ENCODE measurements at places on chromosomes 16 and 17. TPM values are rescaled to one million over a fixed set of nuclear protein-coding genes. Genes with fewer than 3 reads are reported as not detected.

The TNP2 gene
- total RNA-seq: not detected

The CSH2 gene
- total RNA-seq: not detected

The FLCN gene
- total RNA-seq: 78.2 TPM

The ADAT1 gene
- total RNA-seq: 65.1 TPM

The TMEM114 gene
- total RNA-seq: not detected

The ABCC12 gene
- not detected for total RNA-seq

The CA10 gene
- total RNA-seq: not detected

The PTX4 gene
- total RNA-seq: not detected

The MPP3 gene
- 5.7 TPM for total RNA-seq

The LGALS9 gene
- total RNA-seq: 0.90 TPM

The WFIKKN1 gene
- 0.25 TPM for total RNA-seq

The CLEC16A gene
- total RNA-seq: 16.3 TPM

- DNase-seq: no peak
These were observed 1024.7 kb upstream of the GOT2 start for GRCh38 chr16:59758848-59759247.

DNA sequence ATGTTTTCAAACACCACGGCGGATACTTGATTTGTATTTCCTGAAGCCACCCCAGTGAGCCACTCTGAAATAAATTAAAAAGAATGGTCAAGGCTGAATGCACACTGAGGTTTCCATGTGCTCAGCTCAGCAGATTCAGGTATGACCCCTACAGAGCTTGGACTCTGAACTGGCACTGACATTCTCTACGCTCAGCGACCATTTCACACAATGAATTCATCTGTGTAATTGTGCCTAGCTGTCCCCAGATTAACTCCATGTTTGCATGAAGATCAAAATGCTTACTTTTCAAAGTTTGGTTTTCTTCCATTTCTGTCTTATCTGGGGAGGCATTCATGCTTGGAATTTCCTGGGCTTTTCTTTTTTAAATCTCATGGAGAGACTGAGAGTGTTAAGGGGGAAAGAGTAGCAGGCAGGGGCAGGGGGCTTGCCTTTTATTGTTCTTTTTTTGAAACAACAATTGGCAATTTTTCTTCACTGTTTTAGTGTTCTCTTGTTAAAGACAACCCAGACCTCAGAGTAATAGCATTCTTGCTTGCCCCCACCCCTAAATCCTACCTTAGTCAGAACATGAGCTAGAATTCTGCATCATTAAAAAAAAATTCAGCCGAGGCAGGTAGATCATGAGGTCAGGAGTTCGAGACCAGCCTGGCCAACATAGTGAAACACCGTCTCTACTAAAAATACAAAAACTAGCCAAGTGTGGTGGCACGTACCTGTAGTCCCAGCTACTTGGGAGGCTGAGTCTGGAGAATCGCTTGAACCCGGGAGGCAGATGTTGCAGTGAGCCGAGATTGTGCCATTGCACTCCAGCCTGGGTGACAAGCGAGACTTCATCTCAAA is 85.5 kb upstream of the HNF1B start:
- no peak for DNase-seq

- DNase-seq: no peak
These were observed 78.3 kb downstream of the CBLN1 start for GRCh38 chr16:49203361-49203760.

DNA sequence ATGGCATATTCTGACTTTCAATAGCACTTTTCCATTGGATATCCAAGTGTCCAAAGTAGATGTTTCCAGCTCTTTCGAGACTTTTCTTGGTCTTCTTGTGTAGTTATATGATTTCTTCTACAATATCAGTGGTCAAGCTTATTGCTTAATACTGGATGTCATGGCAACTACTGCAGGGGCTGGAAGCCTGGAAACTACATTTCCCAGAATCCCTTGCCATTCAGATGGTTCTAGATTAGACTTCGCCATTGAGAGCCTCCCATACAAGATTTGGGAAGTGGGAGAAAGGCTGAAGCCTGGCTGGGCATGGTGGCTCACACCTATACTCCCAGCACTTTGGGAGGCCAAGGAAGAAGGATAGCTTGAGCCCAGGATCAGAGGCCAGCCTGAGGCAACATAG is 153.6 kb downstream of the C16orf95 start:
- no peak for DNase-seq

- DNase-seq: no peak
These were observed 520.8 kb downstream of the HAPSTR1 start for GRCh38 chr16:9612267-9612666.

- no peak for DNase-seq
These were observed 8.4 kb downstream of the UBALD2 start for GRCh38 chr17:76273445-76274111.

- DNase-seq: peak; percentile 74
These were observed 15.4 kb upstream of the TMEM92 start for GRCh38 chr17:50258647-50259476.

DNA sequence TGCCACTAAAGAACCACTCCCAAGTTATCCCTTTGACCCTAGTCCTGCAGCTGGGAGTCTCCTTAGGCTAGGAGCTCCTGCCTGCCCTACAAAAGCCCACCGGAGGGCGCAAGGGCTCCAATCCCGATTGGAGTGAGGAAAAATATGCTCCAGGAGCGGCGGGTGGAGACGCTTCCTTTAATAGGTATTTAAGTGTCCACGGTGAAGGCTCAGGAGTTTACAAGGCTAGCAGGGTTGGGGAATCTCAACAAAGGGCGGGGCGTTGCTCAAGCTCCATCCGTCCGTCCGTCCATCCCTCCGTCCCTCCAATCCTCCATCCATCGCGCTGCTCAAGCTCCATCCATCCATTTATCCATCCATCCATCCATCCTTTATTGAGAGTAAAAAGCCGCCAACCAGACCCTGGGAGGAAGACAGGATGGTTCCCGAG is 556 bp upstream of the SPNS1 start:
- DNase-seq: peak; percentile 74

DNA sequence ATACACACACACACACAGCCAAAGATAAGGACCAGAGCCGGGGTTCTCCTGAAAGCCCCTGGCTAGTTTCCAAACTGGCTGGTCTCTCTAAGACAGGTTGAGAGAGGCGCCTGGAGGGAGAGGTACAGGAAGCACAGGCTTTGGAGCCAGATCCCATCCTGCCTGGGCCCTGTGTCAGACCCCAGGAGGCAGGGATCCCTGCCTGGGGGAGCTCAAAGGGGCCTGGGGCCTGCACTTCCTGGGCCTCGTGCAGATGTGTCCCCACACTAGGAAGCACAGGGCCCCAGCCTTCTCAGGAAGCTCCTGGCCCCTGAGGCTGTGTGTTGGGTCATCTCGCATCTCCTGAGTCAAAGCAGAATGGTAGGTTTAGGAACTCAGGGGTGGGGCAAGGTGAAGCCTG is 16.0 kb downstream of the SLC5A10 start:
- no peak for DNase-seq

DNA sequence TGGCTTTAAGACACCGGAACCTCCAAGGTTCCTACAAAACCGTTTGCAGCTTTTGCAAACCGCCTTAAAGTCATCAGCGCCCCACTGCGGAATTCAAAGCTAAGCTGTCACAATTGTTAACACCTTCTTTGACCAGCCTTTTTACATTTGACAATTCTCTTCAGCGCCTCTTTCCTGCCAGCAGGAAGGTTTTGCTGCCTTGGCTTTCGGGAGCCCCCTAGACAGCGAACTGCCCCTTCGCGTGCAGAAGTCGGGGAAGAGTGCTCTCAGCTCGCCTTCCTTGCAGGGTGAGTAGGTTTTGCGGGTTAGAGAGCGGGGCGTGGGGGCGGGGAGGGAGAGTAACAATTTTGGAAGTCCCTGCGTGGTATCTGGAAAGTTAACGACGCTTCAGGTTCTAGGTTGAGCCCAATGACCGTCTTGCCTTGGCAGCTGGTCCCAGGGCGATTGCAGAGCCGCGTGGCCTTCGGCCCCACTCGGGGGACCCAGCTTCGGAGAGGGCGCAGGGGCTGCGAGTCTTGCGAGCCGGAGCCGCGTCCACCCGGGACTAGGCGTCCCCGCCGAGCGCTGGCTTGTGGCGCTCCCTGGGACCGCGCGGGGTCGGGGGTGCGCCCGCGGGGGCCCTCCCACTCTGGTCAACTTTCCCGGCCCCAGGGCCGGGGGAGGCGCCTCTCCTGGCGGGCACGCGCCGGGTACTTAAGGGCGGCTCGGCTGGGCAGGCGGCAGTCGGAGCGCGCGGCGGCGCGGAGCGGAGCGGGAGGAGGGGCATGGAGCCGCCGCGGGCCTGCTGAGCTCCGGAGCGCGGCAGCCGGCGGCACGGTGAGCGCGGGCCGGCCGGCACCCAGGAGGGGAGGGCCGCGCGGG is at the start of gene HAS3:
HAS3 (plus strand) TSS at position 153 of the 861 bp plus-strand sequence. CDS start 3,743 bp downstream, outside the sequence.
- DNase-seq: peak; percentile 66

DNA sequence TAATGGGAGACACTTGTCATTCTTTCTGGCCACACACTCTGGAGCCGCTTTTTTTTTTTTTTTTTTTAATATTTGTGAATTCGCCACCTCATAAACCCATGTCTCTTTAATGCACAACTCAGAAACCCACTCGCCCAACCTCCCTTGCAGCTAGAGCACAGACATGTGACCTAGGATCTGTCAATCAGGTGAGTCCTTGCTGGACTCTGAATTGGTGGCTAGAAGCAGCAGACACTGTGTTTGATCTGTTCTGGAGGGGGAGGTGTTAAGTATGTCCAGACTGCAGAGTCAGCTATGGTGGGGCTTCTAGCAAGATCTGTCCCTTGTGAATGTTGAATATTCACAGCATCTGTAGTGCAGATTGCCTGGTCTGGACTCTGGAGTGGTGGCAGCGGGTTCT is 112.1 kb downstream of the PRKCB start:
- DNase-seq: no peak

GRCh38 chr17:73099511-73099910 is 7.0 kb upstream of the SLC39A11 start:
- DNase-seq: no peak

- DNase-seq: no peak
These were observed 93.0 kb upstream of the CES5A start for GRCh38 chr16:55968221-55968620.

DNA sequence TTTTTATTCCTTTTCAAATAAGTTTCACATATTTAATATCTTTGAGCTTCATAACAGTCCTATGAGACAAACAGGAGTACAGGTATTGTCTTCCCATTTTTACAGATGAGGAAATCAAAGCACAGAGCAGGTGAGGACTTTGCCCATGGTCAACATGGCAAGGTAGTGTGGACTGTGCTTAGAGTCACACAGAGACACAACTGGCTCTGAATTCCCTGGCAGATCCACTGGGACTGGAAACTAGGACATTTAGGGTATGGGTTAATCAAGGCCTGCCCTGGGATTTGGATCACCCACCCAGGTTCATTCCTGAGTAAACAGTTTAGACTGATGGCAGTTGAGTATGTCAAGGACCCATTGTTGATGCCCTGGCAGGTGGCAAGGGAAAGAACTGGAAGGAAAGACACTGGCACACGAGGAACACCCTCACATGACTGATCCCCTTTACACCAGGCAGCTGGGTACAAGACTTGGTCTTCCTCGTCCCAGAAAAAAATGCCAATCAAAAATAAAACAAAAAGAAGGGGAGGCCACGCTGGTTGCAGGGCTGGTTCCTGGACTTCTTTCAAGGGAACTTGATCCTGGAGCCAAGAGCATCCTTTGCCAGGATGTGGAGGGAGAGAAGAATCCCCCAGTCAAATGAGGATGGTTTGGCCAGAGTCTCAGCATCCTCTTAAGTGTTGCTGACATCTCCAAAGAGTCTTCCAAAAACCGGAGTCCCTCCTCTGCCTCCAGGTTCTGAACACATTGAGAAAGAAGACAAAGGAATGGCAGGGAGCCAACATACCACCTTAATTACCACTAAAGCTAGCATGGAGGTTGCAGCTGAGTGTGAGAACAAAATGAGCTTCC is 34.9 kb downstream of the CHD9 start:
- peak; percentile 75 for DNase-seq

GRCh38 chr16:6642271-6642670 is 690.4 kb upstream of the RBFOX1 start:
- no peak for DNase-seq

Data from fibroblast of the aortic adventitia (primary cell).